Upper lobe of right lung (tissue), 1 donor: ENCODE measurements at places on chromosomes 1 and 21. TPM values are rescaled to one million over a fixed set of nuclear protein-coding genes. Genes with fewer than 3 reads are reported as not detected.
A peak's percentile ranks its signal among the peaks of the same experiment; 100 is the strongest.

CELA3A gene
- not detected for total RNA-seq

DNA sequence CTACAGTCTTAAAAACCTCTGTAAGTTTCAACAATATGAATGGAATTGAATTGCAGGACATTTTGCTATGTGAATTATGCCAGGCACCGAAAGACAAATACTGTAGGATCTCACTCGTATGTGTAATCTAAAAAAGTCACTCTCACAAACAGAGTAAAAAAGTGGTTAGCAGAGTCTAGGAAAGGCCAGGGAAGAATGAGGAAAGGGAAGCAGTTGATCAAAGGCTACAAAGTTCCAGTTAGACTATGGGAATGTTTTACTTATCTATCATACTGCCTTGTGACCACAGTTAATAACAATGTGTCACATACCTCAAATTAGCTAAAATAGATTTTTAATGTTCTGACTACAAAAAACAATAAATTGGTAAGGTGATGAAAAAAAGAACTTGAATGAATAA, 565.4 kb upstream of the BRINP3 start:
- no peak for DNase-seq
- H3K36me3 ChIP-seq = no peaks in the 10 kb centered on the region
- H3K27me3 ChIP-seq = no peaks in the 10 kb centered on the region
- H3K27ac ChIP-seq = no peak overlapping the region

DNA sequence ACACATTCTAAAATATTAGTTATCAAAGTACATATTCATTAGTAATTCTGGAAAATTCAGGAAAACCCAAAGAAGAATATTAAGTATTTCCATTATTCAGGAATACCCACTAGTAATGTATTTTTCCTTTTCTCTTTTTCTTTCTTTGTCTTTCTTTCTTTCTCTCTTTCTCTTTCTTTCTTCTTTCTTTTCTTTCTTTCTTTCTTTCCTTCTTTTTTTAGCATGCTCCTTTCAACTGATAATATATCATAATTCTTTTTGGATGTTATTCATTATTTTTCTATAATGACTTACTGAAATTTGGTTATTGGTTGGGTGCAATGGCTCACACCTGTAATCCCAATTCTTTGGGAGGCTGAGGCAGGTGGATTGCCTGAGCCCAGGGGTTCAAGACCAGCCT, 175.6 kb upstream of the RAB4A start:
- peaks cover 17% of the 10 kb centered on the region for H3K4me1 ChIP-seq
- H3K27ac ChIP-seq = no peak overlapping the region
- H3K36me3 ChIP-seq = no peaks in the 10 kb centered on the region
- H3K4me3 ChIP-seq = no peak overlapping the region

DNA sequence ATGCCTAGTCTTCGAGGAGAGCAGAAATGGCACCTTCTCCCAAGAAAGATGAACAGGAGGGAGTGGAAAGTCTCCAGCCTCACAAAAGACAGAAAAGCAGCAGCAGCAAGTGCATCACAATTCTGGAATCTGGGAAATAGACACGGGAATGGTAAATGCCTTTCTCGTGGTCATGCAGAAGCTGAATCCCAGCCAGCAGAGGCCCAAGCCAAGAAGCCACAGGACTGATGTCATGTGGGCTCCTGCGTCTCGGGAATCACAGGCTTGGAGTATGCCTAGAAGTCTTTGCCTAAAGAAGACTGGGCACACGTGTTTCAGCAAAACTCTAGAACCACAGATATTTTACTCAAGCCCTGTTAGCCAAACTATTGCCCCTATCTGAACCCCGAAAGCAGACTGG, 260.3 kb upstream of the PLD5 start:
- no peak for DNase-seq
- H3K36me3 ChIP-seq = no peaks in the 10 kb centered on the region
- H3K4me1 ChIP-seq = no peaks in the 10 kb centered on the region
- no peaks in the 10 kb centered on the region for H3K27me3 ChIP-seq
- H3K4me3 ChIP-seq = no peak overlapping the region

DNA sequence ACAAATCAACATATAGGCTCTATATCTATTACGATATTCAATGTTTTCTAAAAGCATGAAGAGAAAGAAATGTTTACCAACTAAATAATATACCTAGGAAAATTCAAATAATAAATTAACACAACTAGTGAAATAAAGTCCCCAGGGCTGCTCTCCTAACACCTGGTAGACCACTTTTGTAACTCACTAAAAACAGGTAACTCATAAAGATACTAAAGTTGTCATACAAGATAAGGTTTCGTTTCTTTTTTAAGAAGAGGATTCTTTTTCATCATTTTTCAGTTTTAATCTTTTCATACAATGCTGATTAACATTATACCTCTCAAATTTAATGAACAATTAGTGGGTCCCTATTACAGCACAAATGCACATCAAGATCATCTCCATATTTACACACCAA, 99.0 kb downstream of the ZZZ3 start:
- H3K4me3 ChIP-seq = no peak overlapping the region
- H3K36me3 ChIP-seq = peaks cover 37% of the 10 kb centered on the region
- H3K4me1 ChIP-seq = no peaks in the 10 kb centered on the region
- no peak overlapping the region for H3K27ac ChIP-seq
- DNase-seq = no peak

- H3K27me3 ChIP-seq = no peaks in the 10 kb centered on the region
- peaks cover 5% of the 10 kb centered on the region for H3K4me1 ChIP-seq
- H3K27ac ChIP-seq = no peak overlapping the region
- DNase-seq = no peak
- no peak overlapping the region for H3K4me3 ChIP-seq
Observed at GRCh38 chr1:234581063-234581714, 28.8 kb downstream of the IRF2BP2 start.

DNA sequence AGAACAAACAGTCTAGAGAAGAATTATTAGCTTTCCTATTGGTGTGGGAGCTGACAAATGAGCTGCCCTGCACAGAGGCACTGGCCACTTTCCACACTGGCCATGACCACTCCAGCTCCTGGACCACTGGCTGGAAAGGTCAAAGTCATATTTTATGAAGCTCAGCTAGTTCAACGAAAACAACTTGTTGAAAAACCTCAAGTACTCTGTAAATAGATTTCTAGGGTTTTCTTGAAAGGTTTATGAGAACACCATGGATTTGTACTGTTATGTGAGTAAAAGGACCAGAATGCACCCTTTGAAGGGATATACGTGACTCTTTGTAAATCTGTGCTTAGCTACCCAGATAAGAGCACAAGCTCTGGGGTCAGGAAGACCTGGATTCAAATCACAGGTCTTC, 54.5 kb upstream of the FGGY start:
- H3K27me3 ChIP-seq = no peaks in the 10 kb centered on the region
- no peak overlapping the region for H3K27ac ChIP-seq
- H3K4me3 ChIP-seq = no peak overlapping the region
- no peak for DNase-seq
- peaks cover 6% of the 10 kb centered on the region for H3K4me1 ChIP-seq
- H3K36me3 ChIP-seq = no peaks in the 10 kb centered on the region

PEAR1 gene
- 17.9 TPM for total RNA-seq

GRCh38 chr1:199029401-199029800, 390.6 kb downstream of the PTPRC start:
- no peaks in the 10 kb centered on the region for H3K36me3 ChIP-seq
- DNase-seq = no peak

DNA sequence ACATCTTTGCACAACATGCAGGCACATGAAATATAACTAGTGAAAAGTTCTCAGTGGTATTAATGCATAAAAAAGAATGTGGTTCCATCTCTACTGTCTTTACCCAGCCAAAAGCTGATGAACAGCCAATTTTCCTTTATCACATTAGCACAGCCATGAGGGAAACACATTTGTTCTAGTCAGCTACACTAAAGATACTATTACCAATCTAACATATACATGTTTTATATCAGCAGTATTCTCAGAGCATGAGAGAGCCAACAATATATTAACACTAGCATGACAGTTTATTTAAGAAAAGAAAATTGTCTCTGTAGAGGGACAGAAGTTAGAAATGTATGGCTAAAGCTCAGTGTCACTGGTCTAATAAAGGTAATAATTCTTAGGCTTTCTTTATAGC, 56.3 kb downstream of the USH2A start:
- no peaks in the 10 kb centered on the region for H3K27me3 ChIP-seq
- no peak for DNase-seq
- H3K4me3 ChIP-seq = no peak overlapping the region
- H3K27ac ChIP-seq = no peak overlapping the region
- no peaks in the 10 kb centered on the region for H3K4me1 ChIP-seq
- no peaks in the 10 kb centered on the region for H3K36me3 ChIP-seq

DNA sequence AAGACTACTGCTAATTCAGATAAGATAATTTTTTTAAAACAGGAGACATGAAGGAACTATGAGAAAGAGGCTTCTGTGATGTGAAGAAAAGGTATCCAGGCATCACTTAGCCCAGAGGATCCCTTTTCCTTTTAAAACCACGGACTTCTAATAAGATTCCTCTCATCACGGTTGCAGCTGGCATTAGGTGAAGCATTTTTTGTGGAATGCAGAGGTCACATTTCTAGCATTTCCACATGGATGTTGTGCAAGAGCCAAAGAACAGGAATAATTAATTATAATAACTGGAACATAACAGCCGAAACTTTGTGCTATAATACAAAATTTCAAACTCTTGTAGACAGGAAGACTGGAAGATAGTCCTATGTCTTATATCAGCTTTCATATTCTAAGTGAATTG, 27.6 kb downstream of the CYP2J2 start:
- no peak overlapping the region for H3K4me3 ChIP-seq
- H3K27ac ChIP-seq = no peak overlapping the region
- H3K4me1 ChIP-seq = no peaks in the 10 kb centered on the region
- DNase-seq = no peak
- no peaks in the 10 kb centered on the region for H3K36me3 ChIP-seq

KLHDC7A gene
- total RNA-seq = 1.3 TPM

DNA sequence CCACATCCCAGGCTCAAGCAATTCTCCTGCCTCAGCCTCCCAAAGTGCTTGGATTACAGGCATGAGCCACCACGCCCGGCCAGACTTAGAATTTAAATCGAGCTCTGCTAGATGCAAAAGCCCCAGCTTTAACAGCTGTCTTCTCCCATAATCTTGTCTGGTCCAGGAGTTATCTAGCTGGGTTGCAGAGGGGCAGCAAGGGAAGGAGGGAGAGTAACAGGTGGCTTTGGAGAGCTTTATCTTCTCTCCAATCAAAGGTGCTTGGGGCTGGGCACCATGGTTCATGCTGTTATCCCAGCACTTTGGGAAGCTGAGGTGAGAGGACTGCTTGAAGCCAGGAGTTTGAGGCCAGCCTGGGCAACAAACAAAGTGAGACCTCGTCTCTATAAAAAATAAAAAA, 3.9 kb downstream of the RHBG start:
- H3K36me3 ChIP-seq = no peaks in the 10 kb centered on the region
- H3K27ac ChIP-seq = no peak overlapping the region
- peak; percentile 28 for DNase-seq
- no peak overlapping the region for H3K4me3 ChIP-seq

- no peak overlapping the region for H3K4me3 ChIP-seq
- H3K4me1 ChIP-seq = no peaks in the 10 kb centered on the region
- DNase-seq = no peak
- no peaks in the 10 kb centered on the region for H3K27me3 ChIP-seq
- no peak overlapping the region for H3K27ac ChIP-seq
Observed at GRCh38 chr21:17576080-17576835, 36.4 kb downstream of the BTG3 start.

DNA sequence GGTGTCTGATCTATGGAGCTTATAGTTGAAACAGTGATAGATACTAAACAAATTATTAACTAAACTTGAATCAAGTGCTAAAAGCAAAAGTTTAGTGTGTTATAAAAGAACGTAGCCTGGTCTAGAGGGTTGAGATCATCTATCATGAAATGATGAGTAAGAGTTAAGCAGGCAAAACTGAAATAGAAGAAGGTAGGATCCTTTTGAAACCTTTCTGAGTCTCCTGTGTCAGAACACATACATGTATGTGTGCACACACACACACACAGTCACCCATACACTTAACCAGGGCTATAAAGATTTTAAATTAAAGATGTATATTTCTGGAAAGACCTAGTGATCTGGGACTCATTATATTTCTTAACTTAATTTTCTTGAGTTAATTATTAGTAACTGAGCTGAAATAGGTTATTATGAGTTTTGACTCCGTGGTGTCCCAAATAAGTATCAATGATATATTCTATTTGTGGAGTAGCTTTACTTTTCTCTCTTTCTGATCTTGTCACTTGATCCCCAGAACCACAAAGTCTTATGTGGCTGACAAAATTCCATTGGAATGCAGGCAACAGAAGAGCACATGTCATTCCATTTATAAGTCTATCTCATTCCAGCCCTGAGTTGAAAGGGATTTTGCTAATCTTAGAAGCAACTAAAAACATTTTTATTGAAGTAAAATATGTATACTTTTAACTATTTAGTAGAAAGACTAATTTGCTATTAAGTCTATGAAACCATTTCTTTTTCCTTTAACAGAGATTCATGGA, 70.7 kb downstream of the PRRX1 start:
- no peaks in the 10 kb centered on the region for H3K27me3 ChIP-seq
- H3K4me3 ChIP-seq = no peak overlapping the region
- H3K4me1 ChIP-seq = no peaks in the 10 kb centered on the region
- no peak for DNase-seq
- no peaks in the 10 kb centered on the region for H3K36me3 ChIP-seq

- no peaks in the 10 kb centered on the region for H3K27me3 ChIP-seq
- no peaks in the 10 kb centered on the region for H3K36me3 ChIP-seq
- DNase-seq = no peak
- H3K4me1 ChIP-seq = peaks cover 36% of the 10 kb centered on the region
- no peak overlapping the region for H3K27ac ChIP-seq
Observed at GRCh38 chr1:109880971-109881894, 29.4 kb upstream of the CSF1 start.

DNA sequence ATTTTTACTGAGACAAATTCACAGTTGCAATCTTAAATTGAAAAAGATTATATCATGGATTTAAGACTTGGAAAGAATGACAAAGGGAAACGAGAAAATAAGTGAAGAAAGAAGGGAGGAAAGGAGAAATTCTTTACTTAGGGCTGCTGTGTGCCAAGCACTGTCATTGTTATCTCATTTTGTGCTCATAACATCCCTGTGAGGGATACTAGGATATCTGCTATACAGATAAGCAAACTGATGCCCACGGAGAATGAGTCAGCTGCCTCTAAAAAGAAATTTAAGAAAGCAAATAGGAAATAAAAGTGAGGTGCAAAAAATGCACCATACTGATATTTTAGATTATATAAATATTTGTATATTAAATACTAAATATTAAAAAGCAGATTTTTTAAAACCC, 183.6 kb upstream of the NR5A2 start:
- no peaks in the 10 kb centered on the region for H3K27me3 ChIP-seq
- DNase-seq = no peak
- H3K4me1 ChIP-seq = no peaks in the 10 kb centered on the region
- H3K27ac ChIP-seq = no peak overlapping the region
